ENCODE measurements at places on chromosomes 5 and 9.

- DNase-seq, result no peak
Observed at GRCh38 chr5:36125868-36126267, 25.8 kb downstream of the LMBRD2 start.

DNA sequence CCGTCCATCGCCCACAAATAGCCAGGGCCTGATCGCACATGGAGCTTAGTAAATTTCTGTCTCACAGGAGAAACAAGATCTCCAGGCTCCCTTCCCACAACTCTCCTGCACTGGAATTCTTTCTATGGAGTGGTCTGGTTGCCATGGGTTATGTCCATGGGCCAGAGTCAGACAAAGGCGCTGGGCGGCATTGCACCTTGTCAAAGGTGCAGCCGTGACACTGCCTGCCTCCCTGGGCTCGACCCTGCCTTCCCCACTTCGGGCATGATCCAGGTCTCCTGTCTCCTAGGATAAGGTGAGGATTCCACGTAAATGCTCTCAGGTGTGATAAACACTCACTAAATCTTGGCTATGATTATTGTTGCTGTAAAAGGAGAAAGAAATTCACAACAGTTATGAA, 130.0 kb downstream of the ADAMTS16 start:
- DNase-seq, result no peak

DNA sequence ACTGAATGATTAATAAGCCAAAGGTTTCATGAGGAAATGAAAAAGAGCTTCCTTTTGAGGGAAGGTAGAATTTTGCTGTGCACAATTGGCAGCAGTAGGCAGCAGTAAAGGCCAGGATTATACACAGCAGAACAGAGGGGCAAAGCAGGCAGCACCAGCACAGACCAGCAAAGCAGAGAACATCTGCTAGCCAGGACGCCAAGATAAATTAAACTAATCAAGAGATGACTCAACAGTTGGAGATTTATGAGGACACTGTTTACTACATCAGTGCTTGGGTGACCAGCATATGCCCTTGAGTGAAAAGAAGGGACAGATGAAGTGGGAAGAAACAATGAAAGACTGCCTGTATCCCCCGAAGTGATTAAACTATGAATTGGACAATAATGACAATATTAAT, 871.4 kb upstream of the CDH10 start:
- DNase-seq, result no peak

DNA sequence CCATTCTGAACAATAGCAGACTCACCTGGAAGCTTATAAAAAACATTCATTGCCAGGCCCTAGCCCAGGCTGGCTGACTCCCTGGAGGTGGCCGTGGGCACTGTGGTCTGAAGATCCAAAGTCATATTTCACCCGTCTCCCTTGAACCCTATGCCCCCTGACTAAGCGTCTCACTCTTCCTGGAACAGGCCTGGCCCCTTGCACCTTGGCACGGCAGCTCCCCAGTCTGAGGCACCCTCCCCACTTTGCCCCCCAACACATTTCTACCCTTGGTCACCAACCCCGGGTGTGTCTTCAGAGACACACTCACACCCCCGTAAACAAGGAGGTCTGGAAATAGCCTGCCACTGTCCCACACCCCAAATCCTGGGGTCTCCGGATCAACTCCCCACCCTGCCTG, 68.6 kb upstream of the LMX1B start:
- DNase-seq, result no peak

- DNase-seq, result no peak
Observed at GRCh38 chr5:76312783-76313182, 90.3 kb upstream of the IQGAP2 start.

DNA sequence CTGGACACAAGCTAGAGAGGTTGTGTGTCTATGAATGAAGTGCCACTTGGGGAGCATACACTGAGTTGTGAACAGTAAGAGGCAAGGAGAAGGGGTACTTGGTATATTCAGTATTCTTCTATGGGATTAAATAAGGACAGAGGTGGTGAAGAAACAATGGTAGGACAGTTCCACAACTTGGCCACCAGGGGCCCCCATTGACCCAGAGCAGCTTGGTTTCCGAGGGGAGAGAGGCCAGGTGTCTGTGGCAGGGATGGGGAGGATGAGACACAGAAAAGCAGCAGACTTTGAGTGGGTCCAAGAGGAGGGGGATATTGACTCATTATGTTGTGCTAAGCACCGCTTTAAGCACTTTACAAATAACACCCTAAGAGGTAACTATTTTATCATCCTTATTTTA, 220.6 kb downstream of the MELK start:
- DNase-seq, result no peak

DNA sequence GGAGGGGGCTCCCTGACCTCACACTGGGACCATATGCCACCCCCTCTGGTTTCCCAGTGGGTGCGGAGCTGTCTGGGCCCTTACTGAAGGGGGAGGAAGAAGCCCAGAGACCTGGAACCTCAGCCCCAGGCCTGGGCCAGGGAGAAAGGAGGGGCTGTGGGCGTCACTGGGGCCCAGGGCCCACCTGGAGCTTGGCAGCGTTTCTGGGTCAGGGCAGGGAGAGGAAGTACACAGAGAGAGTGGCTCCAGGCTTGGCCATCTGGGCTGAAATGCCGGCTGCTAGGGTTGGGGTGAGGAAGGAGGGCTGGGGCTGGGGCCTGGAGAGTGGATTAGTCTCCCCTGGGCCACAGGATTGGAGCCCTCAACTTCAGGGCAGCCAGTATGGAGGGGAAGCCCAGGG, 6.4 kb upstream of the DAB2IP start:
- no peak for DNase-seq

DNA sequence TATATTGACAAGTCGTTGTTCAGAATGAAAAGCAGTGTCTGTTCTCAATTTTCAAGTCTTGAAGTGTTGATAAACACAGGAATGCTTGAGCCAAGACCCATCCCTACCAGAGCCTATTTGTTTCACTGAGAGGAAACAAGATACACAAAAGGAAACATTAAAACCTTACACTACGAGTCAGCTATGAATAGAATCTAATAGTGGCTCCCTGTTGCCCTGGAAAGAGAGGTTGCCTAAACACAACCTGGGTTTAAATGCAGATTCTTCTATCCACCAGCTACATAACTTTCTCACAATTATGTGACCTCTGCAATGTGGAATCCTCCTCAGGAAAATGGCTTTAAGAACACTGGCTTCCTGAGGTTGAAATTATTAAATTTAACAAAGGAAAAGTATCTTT, 29.1 kb upstream of the BNC2 start:
- DNase-seq, result no peak

DNA sequence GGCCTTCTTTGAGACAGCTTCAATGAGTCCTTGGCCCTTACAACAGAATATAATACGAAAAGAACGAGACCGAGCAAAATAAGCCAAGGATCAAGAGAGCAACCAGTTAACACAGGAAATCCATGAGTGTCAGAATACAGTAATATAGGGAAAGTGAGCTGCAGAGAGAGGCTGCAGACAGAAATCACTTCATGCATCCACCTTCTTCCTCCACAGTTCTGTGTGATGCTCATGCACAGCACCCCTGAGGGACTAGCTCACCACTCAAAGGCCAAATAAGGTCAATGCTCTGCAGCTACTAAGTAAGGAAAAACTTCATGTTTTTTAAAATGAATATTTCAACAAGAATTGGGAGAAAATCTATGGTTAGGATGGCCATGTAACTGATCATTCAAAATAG, 257.1 kb downstream of the MCTP1 start:
- DNase-seq, result no peak

DNA sequence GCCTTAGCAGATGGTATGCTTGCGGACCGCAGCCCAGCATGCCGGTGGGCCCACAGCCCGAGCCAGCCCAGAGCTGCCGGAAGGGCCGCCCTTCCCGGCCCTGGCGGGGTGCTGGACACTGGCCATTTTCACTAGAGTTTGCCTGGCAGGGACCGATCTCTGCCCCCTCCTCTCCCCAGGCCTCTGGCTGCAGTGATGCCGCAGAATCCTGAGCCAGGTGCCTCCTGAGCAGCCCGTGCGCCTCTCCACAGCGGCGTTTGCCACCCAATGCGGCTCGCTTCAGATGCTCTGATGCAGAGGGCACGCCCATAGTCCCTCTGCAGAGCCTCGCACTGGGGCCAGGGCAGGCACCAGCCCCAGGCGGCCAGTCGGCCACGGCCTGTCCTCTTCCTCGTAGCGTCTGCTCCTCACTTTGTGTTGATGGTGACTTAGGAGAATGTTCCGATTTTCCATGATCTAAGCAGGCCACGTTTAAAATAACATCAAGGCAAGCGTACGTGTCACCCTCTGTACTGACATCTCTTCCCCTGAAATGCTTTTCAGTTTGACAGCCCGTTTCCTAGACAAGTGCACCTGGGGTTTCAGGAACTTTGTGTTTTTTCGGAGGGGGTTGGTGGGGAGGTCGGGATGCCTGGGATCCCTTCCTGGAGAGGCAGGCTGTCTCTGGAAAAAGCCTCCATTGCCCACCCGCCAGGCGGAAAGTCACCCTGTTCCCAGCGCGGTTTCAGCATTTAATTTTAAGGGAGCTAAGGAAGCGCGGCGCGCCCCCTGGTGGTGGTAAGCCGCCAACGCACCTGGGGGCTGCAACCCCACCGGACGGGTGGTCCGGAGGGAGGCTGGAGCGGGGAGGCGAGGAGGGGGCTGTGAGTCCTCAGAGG, 29.8 kb upstream of the HMCN2 start:
- DNase-seq, result peak; percentile 55

- peak; percentile 12 for DNase-seq
Observed at GRCh38 chr5:126335886-126336285, 87.3 kb upstream of the GRAMD2B start.

- no peak for DNase-seq
Observed at GRCh38 chr5:180807654-180808414, 5.2 kb upstream of the MGAT1 start.

- DNase-seq, result no peak
Observed at GRCh38 chr9:126671983-126672382, 58.3 kb downstream of the LMX1B start.

DNA sequence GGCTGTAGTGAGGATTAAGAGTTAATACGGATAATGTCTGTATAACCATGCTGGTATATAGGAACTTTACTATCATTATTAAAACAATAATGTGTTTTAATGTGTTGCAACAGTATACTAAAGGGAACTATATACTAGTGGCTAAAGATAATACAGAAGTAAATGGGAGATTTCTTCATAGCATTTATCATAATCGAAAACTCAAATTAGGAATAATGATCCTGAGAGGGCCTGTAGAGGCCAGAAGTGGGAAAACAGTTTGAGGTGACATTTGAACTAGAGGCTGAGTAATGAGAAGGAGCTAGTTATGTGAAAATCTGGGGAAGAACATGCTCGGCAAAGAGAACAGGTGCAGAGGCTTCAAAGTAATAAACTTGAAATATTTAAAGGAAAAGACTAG, 2.9 kb downstream of the TCERG1 start:
- no peak for DNase-seq

DNA sequence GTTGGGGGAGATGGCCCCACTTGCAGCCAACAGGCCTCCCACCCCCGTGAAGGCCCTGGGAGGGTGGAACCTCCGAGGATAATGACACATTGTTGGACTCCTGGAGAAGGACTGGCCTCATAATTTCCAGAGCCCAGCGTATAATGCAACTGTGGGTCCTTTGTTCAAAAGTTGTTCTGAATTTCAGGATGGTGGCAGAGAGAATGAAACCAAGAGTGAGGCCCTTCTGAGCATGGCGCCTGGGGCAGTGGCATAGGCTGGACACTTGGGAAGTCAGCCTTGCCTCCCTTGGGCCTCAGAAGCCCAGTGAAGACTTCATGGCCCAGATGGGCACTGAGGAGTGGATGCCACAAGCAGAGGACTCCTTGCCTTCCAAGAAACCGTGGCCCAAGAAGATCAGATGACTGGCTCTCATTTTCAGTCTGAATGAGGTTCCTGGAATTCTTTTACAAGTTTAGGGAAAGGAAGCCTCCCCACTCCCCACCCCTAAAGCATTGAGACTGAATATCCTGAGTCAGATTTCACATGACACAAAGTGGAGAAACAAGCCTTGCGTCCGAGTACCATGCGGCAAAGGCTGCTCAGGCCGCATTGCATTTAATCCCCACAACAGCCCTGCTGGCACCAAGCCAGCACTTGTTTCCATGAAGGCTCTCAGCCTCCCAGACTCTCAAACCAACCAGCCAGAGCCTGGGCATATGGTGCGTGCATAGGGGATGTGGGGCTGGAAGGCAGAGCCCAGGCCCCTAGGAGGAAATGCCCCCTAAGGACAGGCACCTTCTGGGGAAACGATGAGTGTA, 96.7 kb upstream of the SMIM23 start:
- no peak for DNase-seq

DNA sequence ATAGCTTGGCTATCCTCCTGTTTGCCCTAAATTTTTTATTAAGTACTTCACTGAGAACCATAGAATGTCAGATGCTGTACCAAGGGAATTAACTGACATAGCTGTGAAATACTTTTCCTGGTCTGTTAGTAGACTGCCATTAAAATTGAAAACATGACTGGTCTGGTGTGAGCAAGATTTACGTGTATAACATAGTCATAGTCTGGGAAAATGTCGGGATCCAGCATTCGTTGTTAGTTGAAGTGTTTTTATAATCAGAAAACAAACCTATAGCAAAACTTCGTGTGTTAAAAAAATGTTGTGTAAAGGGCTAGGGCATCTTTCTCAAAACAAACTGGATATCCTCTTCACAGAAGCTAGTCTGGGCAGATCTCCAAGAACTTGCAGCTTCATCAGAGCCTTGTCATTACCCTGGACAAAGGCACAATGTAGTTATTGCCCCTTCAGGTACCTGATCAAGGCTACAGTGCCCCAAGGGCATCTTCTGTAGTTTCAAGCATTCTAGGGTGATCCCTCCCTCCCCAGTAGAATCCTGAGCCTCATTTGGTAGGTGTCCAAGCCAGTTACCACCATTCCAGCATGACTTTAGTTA, 454.2 kb upstream of the SGCD start:
- DNase-seq, result peak; percentile 46

- no peak for DNase-seq
Observed at GRCh38 chr9:84228130-84228720, 112.3 kb downstream of the SLC28A3 start.

- DNase-seq, result no peak
Observed at GRCh38 chr9:129832982-129833381, 2.1 kb downstream of the C9orf78 start.

Measured in AG08395 (cell line).